ENCODE measurements at places on chromosomes 7 and 10.

DNA sequence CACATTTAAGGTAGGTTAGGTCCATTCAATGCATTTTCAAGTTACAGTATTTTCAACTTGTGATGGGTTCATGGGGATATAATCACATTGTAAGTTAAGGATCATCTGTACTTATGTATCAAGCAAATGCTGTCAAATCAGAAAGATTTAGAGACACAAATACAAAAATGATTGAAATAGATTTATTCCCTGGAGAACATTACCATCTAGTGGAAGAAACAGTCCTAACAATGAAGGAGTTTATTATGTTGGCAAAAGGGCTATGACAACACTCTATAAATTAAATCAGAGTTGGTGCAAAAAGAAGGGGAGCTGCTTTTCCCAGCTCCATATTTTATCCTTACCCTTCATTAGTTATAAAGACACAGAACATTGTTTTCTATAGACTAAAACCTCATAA, 69.0 kb downstream of the PRSS58 start:
- peak; percentile 27 for DNase-seq

DNA sequence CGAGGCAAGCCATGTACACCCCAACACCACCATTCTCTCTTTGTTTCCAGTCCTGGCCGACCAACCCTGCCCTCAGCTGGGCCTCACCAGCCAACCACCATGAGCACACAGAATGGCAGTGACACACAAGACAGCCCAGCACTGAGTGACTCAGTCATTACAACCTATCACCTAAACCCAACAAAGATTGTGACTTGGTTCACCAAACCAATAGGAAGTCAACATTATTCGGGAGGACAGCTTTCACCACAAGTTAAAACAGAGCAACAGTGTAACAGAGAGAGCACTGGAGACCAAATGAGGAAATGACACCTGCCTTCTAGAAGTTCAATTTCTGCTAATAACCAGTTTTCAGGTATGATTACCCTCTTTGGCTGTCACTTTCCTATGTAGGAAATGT, 72.1 kb downstream of the DNMBP start:
- DNase-seq, result no peak

GRCh38 chr7:91055219-91055618, 209.0 kb upstream of the FZD1 start:
- no peak for DNase-seq

DNA sequence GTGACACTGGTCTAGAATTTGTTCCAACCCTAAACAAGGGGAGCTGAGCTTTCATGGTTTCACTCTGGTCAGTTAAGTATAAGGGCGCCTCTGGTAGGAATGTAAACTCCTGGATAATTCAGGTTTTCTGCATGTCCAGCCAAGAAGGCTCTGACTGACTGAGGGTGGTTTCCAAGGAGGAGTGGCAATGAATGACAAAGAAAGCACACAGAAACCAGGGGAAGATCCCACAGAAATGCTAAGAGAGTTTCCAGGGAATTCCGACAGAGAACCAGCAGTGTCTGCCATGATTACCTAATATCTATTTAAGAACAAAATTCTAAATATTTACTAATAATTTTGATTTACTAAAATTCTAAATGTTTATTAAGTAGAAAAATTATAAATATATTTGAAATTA, 27.3 kb upstream of the NRG3 start:
- no peak for DNase-seq

DNA sequence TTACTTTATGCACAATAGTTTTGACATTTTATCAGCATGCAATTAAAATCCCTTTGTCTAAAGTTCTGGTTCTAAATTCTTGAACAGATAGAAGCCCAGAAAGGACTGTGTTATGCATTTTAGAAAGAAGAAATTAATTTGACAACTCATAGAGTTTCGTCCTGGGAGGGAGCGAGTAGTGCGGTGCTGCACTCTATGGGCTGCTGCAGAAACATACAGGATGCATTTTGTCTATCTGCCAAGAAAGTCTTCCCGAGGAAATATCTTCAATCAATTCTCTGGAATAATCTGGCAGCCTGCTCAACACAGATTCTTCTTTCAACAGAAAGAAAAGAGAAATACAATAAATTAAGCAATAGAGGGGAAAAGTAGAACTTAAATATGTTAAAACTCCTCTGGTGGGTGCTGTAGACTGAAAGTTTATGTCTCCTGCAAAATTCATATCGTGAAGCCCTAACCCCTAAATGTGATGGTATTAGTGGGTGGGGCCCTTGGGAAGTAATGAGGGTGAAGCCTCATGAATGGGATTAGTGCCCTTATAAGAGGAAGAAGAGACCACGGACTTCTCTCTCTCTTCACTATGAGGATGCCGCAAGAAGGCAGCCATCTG, 39.0 kb upstream of the IFRD1 start:
- peak; percentile 62 for DNase-seq

- DNase-seq, result no peak
These were observed 15.7 kb downstream of the GLI3 start for GRCh38 chr7:42221304-42221703.

- DNase-seq, result peak; percentile 46
These were observed 16.2 kb upstream of the NME8 start for GRCh38 chr7:37832194-37832593.

- peak; percentile 57 for DNase-seq
These were observed 128.9 kb downstream of the SNX10 start for GRCh38 chr7:26420422-26421019.

- peak; percentile 99 for DNase-seq
These were observed 444 bp upstream of the HIP1 start for GRCh38 chr7:75738975-75739795.

DNA sequence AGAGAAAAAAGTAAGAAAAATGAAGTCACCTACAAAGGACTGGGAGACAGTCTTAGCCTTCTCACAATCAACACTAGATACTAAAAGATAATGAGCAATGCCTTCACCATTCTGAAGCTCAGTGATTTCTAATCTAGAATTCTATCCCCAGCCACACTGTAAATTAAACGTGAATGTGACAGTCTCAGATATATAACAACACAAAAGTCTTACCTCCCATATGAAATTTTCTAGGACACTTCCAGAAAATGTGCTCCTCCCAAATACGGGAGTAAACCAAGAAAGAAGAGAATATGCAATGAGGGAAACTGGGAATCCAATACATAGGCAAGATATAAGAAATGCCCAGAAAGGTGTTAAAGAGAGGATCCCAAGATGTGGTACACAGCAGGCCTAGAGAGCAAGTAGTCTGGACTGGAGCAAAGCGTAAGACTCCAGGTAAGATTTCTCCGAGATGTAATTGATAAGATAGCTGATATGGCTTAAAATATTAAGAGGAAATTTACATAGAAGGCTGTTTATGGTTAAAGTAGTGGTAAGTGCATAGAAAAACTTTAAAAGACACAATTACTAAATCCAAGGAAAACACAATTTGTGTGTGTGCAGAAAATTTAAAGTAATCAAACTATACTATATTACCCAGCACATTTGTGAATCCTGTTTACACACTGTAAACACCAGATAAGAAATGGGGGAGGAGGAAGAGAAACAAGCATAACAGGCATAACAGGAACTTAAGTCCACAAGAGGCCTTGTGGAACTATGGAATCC, 44.1 kb downstream of the SGMS1 start:
- DNase-seq, result no peak

DNA sequence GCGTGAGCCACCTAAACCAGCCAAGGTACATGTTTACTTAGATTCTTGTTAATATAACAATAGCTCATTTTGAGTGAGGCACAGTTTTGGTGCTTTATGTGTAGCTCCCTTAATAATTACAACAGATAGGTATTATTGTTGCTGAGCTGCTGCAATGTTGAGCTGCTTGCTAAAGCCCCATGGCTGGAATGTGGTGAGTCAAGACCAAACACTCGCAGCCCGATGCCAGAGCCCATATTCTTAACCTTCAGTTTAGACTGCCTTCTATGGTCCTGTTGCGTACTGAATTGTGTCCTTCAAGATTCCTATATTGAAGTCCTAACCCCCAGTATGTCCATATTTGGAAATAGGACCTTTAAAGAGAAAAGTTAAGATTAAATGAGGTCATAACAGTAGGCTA, 407.1 kb downstream of the NEBL start:
- no peak for DNase-seq

DNA sequence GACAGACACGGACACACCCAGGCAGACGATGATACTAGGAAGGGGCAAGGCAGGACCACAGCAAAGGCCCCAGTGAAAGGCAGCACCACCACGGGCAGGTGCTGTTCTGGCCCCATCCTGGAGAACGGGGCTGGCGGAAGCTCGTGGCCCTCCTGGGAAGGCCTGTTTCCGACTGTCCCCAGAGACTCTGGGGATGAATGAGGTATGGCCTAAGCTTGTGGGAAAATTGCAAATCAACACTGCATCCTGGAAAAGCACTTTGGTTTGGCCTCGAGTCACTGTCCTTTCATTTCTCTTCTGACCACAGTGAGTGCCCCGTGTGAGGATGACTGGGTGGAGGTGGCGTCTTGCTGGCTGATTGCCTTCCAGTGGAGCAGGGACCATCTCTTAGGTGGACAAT, 81.6 kb upstream of the ANLN start:
- DNase-seq, result no peak

DNA sequence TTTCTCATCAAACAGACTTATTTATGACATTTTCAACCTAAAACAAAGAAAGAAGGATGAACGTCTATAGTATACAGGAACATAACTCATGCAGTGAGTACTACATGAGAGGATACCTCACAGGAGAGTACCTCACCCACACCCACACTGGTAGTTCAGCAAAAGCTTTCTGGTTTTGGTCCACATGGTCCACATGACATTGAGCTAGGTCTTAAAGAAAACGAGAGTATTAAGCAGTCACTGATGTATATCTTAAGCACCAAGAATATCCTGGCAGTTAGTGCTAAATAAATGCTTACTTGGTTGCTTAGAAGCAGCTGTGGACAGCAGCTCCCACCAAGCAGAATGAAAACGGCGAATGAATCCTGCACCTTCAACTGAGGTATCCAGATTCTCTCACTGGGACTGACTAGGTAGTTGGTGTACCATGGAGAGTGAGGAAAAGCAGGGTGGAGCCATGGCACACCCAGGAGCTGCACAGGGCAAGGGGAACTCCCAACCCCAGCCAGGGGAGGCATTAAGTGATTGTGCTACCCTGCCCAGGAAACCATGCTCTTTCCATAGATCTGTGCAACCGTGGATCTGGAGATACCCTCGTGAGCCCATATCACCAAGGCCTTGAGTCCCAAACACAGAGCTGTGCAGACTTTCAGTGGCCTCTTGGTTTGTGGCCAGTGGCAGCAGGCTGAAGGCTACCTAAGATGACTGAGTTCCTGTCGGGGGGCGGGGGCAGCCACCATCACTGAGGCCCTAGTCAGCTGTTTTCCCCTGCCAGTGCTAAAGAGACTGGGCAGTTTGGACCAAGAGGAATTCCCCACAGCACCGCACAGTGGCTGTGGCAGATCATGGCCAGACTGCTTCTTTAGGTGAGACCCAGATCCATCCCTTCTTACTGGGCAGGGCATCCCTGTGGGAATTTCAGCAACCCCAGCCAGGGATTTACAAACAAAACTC, 143.4 kb downstream of the SGMS1 start:
- no peak for DNase-seq

DNA sequence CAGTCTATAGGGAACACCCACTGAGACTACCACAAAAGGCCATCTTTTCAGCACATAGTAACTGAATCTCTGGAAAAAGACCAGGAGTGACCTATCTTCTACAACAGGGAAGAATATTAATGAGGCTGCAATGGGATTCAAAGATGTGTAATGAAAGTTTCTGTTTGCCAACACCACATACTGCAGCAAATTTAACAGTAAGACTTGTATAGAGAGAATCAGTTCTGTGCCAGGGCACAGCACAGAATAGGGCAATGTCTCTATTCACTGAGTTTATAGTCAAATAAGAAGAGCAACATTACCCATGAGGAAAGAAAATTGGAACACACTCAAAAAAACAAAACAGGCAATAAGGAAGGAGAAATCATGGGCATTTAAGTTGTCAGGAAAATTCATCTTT, 91.4 kb upstream of the PTN start:
- DNase-seq, result no peak

- peak; percentile 89 for DNase-seq
These were observed 25.2 kb upstream of the ZNF488 start for GRCh38 chr10:47409171-47409865.

- DNase-seq, result no peak
These were observed 67.1 kb downstream of the HK1 start for GRCh38 chr10:69345402-69345801.

DNA sequence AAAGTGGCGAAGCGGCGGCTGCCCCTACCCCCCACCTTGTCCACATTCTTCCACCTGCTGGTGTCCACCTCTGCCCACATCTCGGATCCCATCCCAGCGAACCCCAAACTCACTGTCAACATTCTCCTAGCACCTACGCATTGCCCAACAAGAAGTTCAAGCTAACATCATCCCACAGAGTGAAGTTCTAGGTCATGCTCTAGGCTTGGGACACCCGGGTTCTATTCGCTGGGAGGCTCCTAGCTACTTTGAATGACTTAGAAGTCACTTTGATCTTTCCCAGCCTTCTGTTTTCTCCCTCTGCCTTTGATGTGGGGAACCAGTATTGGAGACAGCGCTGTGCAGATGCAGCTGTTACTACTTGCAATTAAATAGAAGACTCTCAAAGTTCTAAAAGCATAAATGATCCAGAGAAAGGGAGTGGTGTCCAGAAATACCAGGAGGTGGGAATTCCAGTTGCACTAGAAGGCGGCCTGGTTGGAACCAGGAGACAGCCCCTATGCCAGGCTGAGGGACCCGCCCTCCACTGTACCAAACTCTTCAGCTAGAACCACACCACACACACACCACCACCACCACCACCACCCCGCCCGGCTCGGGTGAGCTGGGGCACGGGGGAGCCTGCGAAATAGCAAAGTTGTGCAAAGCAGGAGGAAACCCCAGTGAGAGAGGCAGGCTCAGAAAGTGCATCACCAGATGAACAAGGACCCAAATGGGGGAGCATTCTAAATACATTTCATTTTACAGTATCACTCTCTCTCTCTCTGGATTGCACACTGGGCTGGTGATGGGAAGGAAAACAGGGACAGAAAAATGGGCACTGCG, 5.5 kb upstream of the VGF start:
- peak; percentile 14 for DNase-seq

GRCh38 chr7:2438775-2439174, 35.4 kb downstream of the CHST12 start:
- DNase-seq, result no peak

- DNase-seq, result no peak
These were observed 4.2 kb upstream of the HOXA10 start for GRCh38 chr7:27178366-27178765.

GRCh38 chr10:36492590-36493515, 632.5 kb upstream of the ANKRD30A start:
- no peak for DNase-seq

- DNase-seq, result no peak
These were observed 6.0 kb downstream of the AGFG2 start for GRCh38 chr7:100544967-100545359.
